ENCODE measurements at places on chromosomes 12 and 14.

DNA sequence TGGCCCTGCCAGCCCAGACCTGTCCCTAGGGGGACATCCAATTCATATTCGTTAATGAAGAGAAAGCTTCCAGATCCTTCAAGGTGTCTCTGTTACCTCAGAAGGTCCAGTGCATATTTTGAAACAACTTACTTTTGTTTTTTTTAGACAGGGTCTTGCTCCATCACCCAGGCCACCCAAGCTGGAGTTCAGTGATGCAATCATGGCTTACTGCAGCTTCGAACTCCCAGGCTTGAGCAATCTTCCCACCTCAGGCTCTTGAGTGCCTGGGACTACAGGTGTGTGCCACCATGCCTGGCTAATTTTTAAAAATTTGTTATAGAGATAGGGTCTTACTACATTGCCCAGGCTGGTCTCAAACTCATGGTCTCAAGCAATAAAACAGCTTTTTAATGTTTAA is 48.4 kb downstream of the B4GALNT3 start:
- DNase-seq, result no peak

DNA sequence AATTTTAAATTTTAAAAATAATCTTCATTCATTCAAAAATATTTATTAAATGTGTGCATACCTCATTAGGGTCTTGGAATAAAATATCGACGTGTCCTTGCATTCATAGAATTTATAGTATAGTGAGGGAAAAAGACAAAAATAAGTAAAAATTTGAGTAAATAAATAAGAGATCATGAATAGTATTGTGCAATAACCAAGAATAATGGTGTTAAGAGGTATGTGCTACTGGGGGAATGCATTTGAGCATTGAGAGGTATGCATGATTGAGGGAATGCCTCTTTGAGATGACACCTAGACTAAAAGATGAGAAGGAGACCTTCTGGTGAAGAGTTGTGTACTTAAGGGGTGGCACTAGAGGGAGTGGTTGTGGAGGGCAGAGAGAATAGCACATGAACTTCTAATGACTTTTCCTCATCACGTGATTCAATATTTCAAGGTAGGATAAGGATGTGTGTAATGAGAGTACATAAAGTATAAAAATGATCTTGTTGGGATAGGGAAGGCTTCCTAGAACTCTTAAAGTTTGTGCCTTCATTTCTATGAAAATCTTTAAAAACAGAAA is 18.8 kb upstream of the CATSPERB start:
- DNase-seq, result no peak

- no peak for DNase-seq
Measured at GRCh38 chr12:49301760-49302159, 6.8 kb downstream of the PRPH start.

DNA sequence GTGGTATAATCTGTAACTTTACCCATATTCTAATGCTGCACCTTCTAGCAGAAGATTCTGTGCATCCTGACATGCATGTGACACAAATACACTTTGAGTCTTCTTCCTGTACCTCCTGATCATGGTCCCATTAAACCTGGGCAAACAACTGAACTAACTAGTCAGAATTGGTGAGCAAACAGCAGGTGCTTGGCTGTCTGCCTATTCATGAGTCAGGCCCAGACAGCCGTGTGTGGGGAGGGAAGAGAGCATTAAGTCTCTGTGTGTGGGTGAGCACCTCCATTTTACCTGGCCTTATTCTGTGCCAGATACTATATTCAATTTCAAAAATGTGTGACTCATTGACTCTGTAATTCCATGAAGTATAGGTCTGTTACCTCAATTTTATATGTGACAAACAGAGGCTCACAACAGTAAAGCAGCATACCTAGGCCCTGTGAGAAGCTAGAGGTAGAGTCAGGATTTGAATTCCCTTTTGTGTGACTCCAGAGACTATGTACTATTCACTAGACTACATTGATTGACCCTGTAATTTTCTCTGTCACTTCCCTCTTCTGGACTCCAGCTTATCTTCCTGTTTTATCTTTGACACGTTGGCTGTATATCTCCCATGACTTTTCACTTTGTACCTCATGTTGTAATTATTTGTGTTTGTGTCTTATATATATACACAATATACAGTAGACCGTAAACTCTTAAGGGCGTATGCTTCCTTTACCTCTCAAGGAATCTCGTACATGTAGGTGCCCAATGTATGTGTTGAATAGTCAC is 32.2 kb downstream of the SUSD6 start:
- peak; percentile 62 for DNase-seq

DNA sequence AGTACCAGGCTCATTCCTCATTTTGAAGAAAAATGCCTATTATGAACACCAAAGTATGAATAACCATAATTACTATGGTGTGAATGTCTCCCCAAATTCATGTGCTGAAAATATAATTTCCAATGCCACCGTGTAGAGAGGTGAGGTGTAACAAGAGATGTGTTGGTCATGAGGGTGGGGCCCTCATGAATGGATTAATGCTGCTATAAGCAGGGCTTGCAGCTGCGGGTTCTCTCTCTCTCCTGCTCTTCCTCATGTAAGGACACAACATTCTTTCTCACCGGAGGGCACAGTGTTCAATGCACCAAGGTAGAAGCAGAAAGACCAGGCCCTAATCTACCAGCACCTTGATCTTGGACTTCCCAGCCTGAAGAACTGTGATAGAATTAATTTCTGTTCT is 70.0 kb downstream of the TMTC1 start:
- DNase-seq, result no peak

DNA sequence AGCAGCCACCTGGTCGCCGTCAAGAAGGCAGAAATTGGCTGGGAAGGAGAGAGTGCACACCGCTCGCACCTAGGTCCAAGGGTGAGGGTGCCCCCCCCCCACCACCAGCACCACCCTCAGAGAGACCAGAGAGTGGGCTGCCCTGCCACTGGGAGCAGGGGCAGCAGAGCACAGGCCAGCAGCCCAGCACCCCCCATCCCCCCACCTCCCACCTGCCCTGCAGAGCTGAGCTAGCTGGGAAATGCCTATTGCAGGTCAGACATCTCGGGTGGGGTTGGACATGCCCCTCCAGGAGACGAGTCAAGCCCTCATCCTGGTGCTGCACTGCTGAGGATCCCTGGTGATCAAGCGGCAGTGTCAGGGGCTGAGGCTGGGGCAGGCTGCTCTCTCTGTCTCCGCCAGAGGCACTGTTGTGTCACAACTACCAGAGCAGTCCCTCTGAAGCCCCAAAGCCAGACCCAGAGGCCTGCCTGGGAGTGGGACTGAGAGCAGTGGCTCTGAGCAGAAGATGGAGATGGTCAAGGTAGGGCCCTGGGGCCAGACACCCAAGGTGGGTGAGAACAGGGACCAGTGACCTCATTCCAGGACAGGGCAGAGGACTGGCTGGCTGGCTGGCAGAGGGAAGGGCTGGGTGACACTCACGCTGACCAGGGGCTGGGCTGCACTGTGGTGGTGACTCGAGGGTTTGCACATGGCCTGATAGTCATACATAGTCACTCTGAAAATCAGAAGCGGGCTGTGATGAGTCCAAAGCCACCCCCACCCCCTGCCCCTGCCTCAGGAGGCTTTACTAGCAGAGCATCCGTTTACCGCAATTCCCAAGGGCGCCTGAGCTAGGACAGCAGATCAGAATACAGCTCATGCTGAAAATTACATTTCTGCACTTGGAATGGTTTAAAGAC is 19.7 kb upstream of the LRTM2 start:
- DNase-seq, result no peak

- DNase-seq, result no peak
Measured at GRCh38 chr12:112870267-112870980, 36.3 kb upstream of the OAS1 start.

GRCh38 chr14:36663404-36664321 is 2.0 kb downstream of the PAX9 start:
- DNase-seq, result no peak

DNA sequence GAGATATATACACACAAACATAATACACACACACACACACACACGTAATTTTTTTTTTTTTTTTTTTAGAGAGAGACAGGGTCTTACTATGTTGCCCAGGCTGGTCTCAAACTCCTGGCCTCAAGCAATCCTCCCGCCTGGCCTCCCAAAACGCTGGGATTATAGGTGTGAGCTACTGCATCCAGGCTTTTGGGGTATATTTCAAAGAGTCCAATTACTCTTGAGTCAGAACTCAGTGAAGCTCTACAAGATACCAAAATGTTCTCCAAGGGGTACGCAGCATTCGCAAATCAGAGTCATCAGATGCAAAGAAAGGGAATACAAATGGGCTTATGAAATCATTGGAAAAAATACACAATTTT is 54.0 kb downstream of the PHLDA1 start:
- DNase-seq, result no peak

GRCh38 chr14:55645145-55645544 is 65.1 kb downstream of the KTN1 start:
- DNase-seq, result no peak

- DNase-seq, result peak; percentile 62
Measured at GRCh38 chr14:99320105-99320572, 48.1 kb upstream of the BCL11B start.

GRCh38 chr14:78329371-78329770 is 159.2 kb downstream of the NRXN3 start:
- no peak for DNase-seq

DNA sequence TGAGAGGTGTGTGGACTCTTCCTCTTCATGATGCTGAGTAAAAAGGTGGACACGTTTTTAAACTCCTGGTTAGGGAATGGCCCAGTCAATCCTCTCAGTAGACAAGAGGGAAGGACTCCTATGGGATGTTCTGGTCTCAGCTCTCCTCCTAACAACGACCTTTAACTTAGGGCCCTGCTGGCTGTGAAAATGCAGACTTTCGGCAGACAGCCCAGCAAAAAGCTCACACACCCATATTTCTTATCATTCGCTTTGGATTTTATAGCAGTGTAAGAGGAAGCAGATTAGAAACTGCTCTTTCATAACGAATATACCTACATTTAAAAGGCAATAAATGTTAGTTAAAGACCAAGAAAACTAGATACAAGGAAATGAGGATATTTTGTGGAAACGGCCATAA is 18.0 kb upstream of the YARS2 start:
- DNase-seq, result no peak

DNA sequence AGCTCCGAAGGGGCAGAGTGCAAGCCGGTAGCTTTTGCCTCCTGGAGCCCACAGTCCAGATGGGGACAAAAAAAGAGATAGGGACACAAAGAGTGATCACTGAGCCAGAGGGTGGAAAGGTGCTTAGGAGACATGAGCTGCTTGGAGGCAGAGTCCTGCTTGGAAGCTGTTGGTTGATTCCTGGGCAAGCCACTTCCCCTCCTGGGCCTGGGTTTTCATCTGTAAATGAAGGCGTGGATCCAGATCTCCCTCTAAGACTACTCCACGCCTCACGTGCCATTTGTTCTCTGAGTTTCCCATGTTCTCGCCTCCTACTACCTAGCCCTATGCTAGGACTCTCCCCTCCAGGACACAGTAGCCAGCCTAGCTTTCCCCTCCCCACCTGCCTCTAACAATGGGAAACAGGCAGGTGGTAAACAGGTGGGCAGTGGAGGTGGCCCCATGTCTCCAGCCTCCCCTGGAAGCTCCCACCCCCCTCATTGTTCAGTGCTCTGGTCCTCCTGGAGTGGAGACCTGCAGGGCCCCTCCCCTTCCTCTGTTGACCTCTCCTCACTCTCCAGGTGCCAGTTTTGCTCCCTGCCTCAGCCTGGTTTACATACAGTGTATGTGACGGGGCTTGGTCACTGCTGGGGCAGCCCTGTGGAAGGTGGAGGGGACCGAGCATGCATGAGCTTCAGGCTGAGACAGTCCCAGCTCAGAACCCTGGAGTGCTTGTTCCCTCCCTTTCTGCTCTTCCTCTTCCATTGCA is 3.8 kb downstream of the SERPINA3 start:
- DNase-seq, result no peak

DNA sequence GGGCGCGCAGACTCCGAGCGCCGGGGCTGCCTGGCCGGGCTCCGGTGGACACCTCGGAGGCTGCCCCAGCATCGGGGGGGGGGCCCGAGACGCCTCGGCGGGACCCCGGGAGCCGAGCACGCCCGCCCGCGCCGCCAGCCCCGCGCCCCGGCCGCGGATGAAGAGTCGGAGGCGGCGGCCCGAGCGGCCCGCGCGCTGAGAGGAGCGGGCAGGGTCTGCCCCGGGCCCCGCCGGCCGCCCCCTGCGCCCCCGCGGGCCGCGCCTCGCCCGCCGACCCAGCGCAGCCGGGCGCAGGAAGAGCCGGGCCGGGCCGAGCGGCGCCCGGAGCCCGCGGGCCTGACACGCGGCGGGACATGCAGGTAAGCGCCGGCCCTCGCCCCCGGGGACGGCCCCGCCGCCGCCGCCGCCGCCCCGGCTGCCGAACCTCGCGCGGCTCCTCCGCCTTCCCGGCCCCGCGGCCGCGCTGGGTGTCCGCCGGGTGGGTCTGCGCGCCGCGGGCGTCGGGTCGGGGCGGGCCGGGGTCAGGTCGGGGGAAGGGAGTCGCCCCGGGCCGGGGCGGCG is 63.7 kb downstream of the FBXL14 start:
- DNase-seq, result no peak

- no peak for DNase-seq
Measured at GRCh38 chr12:53224897-53225634, 6.9 kb downstream of the RARG start.

- DNase-seq, result no peak
Measured at GRCh38 chr12:89593233-89593632, 67.4 kb upstream of the POC1B start.

- no peak for DNase-seq
Measured at GRCh38 chr14:60652674-60653651, 3.7 kb upstream of the SIX1 start.

GRCh38 chr12:48813465-48814261 is 4.6 kb upstream of the CACNB3 start:
- DNase-seq, result no peak

DNA sequence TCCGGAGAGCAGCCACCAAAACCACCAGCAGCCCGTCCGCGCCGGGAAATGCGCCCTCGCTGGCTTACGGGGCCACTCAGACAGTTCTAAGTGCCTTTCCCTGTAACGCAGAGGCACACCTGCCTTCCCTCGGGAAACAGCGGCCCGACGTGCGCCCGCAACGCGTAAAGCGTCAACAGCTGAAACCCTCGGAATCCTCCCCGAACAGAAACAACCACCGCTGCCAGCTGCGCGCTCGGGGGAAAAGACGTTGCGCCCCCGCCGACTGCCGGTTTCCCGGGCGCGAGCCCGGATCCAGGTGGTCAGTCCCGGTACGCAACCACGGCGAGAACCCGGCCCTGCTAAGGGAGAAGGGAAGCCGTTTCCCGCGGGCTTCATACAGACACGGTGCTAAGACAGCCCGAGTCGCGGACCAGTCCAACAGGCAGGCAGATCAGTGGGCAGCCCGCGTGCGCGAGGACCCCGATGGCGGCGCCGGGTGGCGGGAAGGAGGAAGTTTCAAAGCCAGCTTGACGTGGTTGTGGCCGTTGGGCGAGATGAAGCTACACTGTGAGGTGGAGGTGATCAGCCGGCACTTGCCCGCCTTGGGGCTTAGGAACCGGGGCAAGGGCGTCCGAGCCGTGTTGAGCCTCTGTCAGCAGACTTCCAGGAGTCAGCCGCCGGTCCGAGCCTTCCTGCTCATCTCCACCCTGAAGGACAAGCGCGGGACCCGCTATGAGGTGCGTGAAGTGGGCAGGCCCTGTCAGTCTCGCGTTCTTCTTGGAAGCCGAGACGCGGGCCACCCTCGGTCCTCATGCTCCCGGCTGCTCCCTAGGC is at the start of gene LRR1:
TSS of gene LRR1 (plus strand) at position 456 of the 816 bp plus-strand sequence. CDS start at position 537, 81 bp downstream.
- peak; percentile 79 for DNase-seq

Data from T-helper 2 cell (primary cell).